Aorta (tissue), 5 donors: ENCODE measurements at places on chromosomes 6 and 20. TPM values are rescaled to one million over a fixed set of nuclear protein-coding genes. Genes with fewer than 3 reads are reported as not detected.

The SMOC2 gene
- 303 TPM for polyA plus RNA-seq

DNA sequence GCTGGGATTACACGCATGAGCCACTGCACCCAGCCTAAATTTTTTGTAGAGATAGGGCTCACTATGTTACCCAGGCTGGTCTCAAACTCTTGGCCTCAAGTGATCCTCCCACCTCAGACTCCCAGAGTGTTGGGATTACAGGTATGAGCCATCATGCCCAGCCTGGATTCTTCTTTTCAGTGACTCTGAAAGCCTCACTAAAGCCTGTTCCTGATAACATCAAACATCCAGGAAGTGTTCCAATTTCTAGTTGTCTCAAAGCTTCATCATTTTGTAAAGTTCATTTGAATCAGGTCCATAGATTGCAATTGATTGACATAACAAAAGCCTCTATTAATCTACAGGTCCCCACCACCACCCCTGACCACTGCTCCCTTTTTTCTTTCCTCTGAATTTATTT is 29.2 kb upstream of the CHMP4B start:
- H3K4me1 ChIP-seq, result no peaks in the 10 kb centered on the region
- no peaks in the 10 kb centered on the region for H3K27me3 ChIP-seq
- DNase-seq, result no peak
- no peak overlapping the region for H3K4me3 ChIP-seq
- H3K36me3 ChIP-seq, result no peaks in the 10 kb centered on the region

The RNASET2 gene
- polyA plus RNA-seq, result 42.1 TPM

- H3K36me3 ChIP-seq, result no peaks in the 10 kb centered on the region
- H3K27ac ChIP-seq, result no peak overlapping the region
- no peak overlapping the region for H3K4me3 ChIP-seq
- H3K4me1 ChIP-seq, result no peaks in the 10 kb centered on the region
- DNase-seq, result peak; percentile 70
- H3K27me3 ChIP-seq, result no peaks in the 10 kb centered on the region
These were observed 51.6 kb upstream of the CHD6 start for GRCh38 chr20:41669708-41670263.

The SIRPG gene
- polyA plus RNA-seq, result not detected

DNA sequence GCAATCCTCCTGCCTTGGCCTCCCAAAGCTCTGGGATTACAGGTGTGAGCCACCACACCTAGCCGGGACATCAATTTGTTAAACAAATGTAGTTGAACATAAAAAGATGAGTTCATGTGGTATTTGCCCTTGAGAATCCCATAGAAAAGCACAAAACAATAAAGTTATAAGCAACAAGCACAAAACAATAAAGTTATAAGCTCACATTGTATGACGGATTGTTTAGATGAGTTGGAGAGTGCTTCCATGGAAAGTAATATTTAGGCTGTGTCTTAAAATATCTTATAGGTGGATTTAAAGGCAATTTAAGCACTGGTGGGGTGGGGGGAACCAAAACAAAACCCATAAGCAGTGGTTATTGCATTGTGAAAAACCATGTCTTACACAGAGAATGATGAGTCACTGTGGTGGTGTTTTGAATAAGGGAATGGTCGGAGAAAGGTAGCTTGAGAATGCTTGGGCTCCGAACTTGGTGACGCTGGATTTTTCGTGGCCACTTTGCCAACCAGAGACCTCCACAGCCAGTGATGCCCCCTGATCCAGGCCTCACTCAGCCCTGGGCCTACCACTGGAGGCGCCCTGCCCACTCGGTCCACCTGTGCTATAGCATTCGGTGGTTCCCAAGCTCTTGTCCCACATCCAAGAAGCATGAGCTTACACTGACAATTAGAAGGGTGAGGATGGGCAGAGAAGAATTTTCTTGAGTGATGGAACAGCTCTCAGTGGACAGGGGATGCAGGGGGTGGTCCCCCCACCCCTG is 256.0 kb downstream of the CDKAL1 start:
- no peaks in the 10 kb centered on the region for H3K4me1 ChIP-seq
- H3K27me3 ChIP-seq, result no peaks in the 10 kb centered on the region
- H3K36me3 ChIP-seq, result no peaks in the 10 kb centered on the region
- H3K4me3 ChIP-seq, result no peak overlapping the region
- no peak for DNase-seq

DNA sequence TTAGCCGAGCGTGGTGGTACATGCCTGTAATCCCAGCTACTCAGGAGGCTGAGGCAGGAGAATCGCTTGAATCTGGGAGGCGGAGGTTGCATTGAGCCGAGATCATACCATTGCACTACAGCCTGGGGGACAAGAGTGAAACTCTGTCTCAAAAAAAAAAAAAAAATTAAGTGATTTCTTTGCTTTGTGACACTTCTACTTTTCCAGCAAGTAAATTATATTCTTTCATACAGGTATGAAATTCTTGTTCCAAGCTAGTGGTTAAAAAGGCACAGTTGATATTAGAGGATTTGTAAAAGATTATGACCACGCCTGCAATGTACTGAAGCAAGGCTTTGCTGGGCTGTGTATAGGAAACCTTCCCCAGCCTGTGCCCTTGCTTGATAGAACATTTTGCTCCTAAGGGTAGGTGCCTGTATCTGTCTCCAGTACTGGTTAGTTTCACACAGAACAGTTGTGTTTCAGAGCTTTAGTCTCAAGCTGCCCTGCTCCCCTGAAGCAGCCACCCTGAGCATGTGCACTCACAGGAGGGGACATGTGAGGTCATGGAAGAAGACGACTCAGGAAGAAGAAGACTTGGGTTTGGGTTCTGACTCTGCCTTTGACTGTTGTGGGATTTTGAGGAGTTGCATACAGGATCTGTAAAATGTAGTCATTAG is 10.2 kb downstream of the PTPN1 start:
- no peaks in the 10 kb centered on the region for H3K27me3 ChIP-seq
- H3K27ac ChIP-seq, result no peak overlapping the region
- H3K4me1 ChIP-seq, result peaks cover 10% of the 10 kb centered on the region

DNA sequence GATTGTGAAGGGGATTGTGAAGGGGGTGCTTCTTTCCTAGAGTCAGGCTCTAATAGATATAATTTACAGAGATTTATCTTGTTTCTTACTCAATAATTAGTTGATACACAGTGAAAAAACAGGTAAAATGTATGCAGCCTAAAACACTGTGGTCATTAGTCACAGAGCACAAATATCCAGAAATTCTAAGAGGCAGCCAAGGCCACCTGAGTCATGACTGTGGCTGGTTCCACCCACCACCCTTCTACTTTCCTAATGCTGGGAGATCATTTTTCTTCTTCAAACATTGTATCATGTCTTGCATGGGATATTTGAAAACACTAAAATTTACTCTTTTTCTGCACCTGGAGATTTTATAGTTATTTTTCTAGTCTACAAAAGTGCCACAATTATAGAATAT is 181.6 kb downstream of the OTOR start:
- no peaks in the 10 kb centered on the region for H3K36me3 ChIP-seq

- H3K27me3 ChIP-seq, result no peaks in the 10 kb centered on the region
- peak; percentile 92 for DNase-seq
- no peaks in the 10 kb centered on the region for H3K4me1 ChIP-seq
- H3K36me3 ChIP-seq, result no peaks in the 10 kb centered on the region
These were observed 63.5 kb downstream of the THBS2 start for GRCh38 chr6:169190144-169190584.

- no peaks in the 10 kb centered on the region for H3K36me3 ChIP-seq
- H3K27ac ChIP-seq, result no peak overlapping the region
- no peaks in the 10 kb centered on the region for H3K27me3 ChIP-seq
- DNase-seq, result no peak
- no peaks in the 10 kb centered on the region for H3K4me1 ChIP-seq
- no peak overlapping the region for H3K4me3 ChIP-seq
These were observed 140.7 kb downstream of the SMOC2 start for GRCh38 chr6:168581706-168582105.

The ZNF831 gene
- polyA plus RNA-seq, result 0.03 TPM

The MICAL1 gene
- 199 TPM for polyA plus RNA-seq

DNA sequence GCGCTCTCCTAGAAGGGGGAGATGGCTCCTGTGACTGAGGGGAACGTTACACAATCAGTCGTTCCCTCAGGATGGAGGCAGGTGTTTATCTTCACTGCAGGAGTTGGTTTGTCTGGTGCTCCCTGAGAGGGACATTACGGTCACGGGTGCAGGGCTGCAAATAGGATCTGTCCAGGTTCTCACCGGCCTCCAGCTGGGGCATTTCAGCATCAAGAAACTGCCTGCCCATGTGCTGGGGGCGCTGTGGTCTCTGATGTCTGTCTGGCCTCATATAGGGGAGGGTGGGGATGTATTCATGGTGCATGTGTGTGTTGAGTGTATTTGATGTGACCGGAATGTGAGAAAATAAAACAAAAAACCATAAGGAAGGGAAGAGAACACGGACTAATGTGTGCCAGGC is 77.1 kb downstream of the TBC1D7 start:
- H3K4me3 ChIP-seq, result no peak overlapping the region
- no peak for DNase-seq
- H3K27me3 ChIP-seq, result no peaks in the 10 kb centered on the region
- no peak overlapping the region for H3K27ac ChIP-seq

The POFUT1 gene
- polyA plus RNA-seq, result 10.6 TPM

DNA sequence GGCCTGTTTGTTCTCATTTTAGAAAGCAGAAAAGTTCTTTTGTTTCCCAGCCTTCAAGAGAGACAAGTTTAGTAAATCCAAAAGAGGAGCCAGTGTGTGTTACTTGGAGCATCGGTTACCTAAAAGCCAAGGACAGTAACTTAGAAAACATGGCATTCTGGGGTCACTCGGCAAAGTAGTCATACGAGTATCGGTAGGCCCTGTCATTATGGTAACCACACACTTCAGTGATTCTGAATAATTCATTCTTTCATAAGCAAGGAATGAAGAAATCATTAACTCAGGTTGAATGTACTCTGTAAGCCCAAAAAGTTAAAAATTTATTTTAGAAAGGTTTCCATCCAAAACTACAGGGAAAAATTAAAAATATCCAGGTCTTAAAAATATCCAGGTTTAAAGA is 34.0 kb downstream of the CNKSR3 start:
- no peak overlapping the region for H3K27ac ChIP-seq
- no peak overlapping the region for H3K4me3 ChIP-seq
- no peaks in the 10 kb centered on the region for H3K36me3 ChIP-seq
- H3K27me3 ChIP-seq, result no peaks in the 10 kb centered on the region
- H3K4me1 ChIP-seq, result peaks cover 8% of the 10 kb centered on the region

- no peak overlapping the region for H3K27ac ChIP-seq
- peak overlapping the region; percentile 72 for H3K4me3 ChIP-seq
- H3K36me3 ChIP-seq, result peaks cover 4% of the 10 kb centered on the region
- H3K4me1 ChIP-seq, result no peaks in the 10 kb centered on the region
- no peaks in the 10 kb centered on the region for H3K27me3 ChIP-seq
- DNase-seq, result no peak
These were observed 644 bp downstream of the MAD2L1BP start for GRCh38 chr6:43636308-43636659.

The E2F3 gene
- polyA plus RNA-seq, result 7.6 TPM

DNA sequence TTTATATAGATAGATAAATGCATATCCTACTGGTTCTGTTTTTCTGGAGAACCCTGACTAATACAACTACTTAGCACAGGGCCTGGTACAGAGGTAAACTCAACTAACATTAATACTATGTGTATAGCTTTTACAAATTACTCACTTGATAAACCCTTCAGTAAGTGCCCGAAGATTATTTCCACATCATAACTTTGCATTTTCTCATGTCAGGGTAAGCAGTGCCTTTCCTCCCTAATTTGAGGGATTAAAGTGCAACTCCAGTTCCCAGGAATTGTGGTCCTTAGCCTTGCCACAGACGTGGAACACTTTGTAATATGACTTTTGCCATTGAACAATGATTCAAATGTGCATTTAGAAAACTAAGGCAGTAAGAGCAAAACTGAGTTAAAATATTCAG is 147.5 kb upstream of the SMLR1 start:
- H3K4me3 ChIP-seq, result no peak overlapping the region
- H3K27me3 ChIP-seq, result no peaks in the 10 kb centered on the region
- no peaks in the 10 kb centered on the region for H3K36me3 ChIP-seq
- H3K4me1 ChIP-seq, result no peaks in the 10 kb centered on the region
- no peak for DNase-seq

DNA sequence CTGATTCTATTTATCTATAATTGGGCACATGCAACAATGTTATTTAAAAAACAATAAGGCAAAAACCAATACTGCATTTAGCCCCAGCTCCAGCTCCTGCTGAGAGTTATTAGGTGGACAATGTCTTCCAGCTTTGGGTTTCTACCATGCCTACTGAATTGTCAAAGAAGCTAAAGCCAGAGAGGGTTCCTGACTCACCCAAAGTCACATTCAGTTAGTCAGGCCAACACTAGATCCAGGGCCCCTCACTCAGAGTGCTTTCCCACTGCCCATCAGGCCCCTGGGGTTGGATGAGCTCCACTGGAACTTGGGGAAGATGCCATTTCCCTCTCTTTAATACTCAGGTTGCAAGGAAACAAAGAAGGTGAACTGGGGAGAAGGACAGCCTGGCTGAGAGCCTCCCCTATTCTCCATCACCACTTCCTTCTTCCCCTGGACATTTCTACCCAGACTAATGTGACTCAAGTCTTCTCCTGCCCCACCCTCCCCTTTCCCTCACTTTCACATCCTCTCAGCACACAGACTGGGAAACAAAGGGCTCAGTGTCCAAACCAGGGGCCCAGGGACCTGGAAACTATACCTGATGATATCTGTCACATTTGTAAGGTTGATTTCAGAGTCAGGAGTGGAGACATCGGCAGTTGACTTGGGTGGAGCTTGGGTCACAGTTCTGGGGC is 6.0 kb downstream of the TREM1 start:
- DNase-seq, result no peak
- no peaks in the 10 kb centered on the region for H3K27me3 ChIP-seq
- H3K4me3 ChIP-seq, result no peak overlapping the region
- no peaks in the 10 kb centered on the region for H3K36me3 ChIP-seq

DNA sequence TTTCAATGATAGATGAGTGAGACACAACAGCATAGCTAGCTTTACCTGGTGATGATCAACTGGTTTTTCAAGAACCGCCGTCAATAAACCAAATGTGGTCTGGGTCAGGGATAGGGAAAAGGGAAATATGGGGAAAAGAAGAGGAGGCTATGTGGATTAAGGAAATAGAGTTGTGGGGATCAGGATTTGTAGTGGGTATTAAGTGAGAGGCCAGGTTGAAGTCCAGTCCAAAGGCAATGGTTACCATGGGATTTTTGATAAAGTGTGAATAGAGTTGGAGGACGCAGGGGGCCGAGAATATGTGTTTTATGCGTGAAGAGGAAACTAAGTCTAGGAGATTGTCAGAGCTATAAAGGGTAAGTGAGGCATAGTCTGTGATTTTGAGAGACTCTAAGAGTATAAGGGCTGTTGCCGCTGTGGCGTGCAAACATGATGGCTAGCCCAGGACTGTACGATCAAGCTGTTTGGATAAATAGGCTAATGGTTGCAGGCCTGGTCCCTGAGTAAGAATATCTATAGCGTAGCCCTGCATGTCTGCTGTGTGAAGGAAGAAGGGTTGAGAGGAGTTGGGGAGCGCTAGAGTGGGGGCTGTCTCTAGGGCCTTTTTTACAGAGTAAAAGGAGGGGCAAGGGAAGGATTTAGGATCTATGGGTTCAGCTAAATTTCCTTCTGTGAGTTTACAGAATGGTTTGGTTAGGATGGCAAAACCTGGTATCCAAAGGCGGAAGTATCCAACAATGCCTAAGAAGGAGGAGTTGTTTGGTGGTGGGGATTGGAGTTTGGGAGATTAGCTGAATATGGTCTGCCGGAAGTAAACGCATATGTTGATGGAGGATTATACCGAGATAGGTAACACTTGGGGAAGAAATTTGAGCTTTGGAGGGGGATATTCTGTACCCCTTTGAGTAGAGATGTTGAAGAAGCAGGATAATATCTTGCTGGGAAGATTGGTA is 749.7 kb upstream of the ADGRB3 start:
- no peak for DNase-seq
- no peak overlapping the region for H3K27ac ChIP-seq
- H3K36me3 ChIP-seq, result no peaks in the 10 kb centered on the region
- no peaks in the 10 kb centered on the region for H3K27me3 ChIP-seq

The L3MBTL3 gene
- 3.8 TPM for polyA plus RNA-seq

The BPIFA1 gene
- not detected for polyA plus RNA-seq
